ENCODE measurements at places on chromosomes 1 and 21.

GRCh38 chr1:93771843-93772242 lies 90.2 kb upstream of the BCAR3 start:
- DNase-seq: no peak

DNA sequence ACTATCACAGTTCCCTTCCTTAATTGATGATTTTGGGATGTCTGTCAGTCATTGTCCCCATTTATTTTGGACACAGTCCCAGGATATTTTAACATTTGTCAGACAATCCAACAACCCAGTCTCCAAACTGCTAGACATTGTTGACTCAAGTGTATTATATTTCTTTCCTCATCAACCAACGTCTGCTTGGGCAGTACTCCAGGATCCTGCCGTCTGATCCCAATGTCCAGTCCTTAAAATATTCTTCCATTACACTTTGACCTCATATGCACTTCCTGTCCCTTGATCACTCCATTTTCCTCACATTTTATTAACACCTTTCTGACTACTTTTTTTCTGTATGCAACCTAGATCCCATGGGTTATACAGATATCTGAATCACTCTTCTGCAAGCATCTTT lies 39.8 kb upstream of the KIAA0040 start:
- no peak for DNase-seq

- no peak for DNase-seq
Measured at GRCh38 chr1:41021526-41022308, at the start of gene SLFNL1. Gene SLFNL1, minus strand, starts transcription at chr1:41021725. Its CDS starts 1,065 bp downstream, at chr1:41020660.

GRCh38 chr1:45543581-45544417 lies 6.8 kb upstream of the AKR1A1 start:
- peak; percentile 68 for DNase-seq

DNA sequence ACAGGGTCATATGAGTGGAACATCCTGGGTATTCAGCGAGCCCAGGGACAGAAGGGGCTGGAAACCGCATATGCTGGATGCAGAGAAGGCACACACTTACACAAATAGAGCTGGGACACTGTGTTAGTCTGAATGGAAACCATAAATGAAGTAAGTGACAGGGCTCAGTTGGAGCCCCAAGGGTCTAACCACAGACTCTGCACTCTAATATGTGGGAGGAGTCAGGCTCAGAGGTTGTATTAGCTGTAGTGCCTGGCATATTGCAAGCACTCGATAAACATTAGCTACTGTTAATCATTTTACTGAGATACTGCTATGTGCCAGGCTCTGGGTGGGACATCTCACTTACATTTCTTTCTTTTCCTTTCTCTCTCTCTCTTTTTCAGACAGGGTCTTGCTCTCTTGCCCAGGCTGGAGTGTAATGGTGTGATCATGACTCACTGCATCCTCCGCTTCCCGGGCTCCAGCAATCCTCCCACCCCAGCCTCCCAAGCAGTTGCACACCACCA lies 6.5 kb upstream of the OLIG1 start:
- no peak for DNase-seq

- no peak for DNase-seq
Measured at GRCh38 chr1:225866981-225867380, 15.2 kb downstream of the TMEM63A start.

DNA sequence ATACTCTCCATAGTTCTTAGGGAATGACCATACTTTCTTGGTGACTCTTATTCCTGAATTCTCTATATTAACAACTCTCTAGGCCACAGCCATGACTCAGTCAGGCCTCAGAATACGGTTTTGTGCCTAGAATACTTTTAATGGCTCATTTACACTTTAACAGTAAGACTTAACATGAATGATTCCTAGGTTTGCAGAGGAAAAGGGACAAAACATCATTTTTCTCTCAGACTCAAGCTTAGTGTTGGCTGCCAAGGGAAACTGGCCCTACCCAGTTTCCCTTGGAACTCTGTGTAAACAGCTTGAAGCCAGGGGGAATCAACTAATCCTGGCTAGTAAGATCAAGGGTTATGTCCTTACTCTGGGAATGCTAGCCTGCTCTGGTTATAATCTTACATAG lies 164.9 kb upstream of the PKN2 start:
- no peak for DNase-seq

DNA sequence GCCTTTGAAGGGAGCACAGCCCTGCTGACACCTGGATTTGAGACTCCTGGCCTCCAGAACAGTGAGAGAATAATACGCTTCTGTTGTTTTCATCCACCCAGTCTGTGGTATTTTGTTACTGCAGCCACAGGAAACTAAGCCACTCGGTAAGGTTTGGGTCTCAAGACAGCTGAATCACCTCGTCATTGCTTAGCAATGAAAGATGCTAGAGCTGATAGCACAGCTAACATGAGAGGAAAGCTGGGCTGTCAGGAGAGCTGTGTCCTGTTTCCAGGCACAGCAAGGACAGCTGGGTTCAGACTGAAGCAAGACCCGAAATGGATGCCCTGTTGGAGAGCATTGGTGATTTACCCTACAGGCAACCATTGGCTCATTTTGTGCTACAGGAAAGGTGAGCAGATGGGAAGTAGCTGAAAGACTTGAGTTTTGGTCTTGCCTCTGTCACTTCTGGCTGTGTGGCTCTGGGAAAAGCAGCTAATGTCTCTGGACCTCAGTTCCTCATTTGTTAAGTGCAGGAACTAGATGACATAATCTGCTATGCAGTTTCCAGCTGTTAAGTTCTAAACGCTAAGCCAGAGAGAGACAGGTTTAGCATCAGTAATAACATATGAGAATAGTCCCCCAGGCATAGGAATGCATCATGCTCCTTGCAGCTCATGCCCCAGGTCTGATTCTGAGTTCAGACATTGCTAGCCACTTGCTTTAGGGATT lies 58.0 kb downstream of the CLIC6 start:
- DNase-seq: peak; percentile 36

DNA sequence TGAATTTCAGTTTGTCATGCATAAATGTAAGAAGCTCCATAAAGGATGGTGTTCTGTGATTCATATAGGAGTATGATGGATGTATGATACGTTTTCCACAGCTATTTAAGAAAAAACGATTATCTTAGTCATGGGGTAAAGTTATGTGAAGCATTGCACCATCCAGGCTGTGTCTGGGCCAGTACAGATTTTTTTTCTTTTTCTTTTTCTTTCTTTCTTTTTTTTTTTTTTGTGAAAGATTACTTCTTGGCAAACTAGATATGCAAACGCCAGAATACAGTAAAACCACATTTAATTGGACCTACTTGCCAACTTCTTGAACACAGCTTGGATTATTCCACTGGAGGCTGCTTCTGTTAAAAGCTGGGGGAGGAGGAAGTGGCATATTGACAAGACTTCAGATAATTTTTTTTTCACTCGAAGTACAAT lies 14.9 kb downstream of the ZBTB18 start:
- DNase-seq: peak; percentile 42

- no peak for DNase-seq
Measured at GRCh38 chr21:43909741-43910400, 44.8 kb downstream of the AGPAT3 start.

GRCh38 chr1:34864759-34865158 lies 5.2 kb upstream of the SMIM12 start:
- DNase-seq: peak; percentile 10

GRCh38 chr1:41361495-41362356 lies 492 bp downstream of the FOXO6 start:
- peak; percentile 25 for DNase-seq

DNA sequence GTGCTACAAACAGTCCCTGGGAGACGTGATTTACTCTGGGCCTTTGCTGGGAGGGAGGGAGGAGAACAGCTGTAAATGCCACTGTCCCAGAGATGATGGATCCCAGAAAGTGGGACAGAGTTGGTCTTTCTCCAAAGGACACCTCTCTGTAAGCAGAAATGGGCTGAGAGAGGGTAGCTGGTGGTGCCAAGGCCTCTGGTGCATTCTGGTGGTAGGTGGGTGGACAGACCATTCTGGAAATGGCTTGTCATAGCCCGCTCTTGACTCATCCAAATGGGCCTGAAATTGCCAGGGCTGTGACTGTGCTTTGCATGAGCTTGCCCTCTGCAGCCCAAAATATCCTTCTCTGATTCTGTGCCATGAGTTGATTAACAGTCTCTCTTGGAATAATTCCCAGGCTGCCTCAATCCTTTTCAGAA lies 36.1 kb downstream of the CCDC185 start:
- DNase-seq: no peak

GRCh38 chr1:37868466-37868865 lies 9.1 kb upstream of the MTF1 start:
- DNase-seq: no peak

DNA sequence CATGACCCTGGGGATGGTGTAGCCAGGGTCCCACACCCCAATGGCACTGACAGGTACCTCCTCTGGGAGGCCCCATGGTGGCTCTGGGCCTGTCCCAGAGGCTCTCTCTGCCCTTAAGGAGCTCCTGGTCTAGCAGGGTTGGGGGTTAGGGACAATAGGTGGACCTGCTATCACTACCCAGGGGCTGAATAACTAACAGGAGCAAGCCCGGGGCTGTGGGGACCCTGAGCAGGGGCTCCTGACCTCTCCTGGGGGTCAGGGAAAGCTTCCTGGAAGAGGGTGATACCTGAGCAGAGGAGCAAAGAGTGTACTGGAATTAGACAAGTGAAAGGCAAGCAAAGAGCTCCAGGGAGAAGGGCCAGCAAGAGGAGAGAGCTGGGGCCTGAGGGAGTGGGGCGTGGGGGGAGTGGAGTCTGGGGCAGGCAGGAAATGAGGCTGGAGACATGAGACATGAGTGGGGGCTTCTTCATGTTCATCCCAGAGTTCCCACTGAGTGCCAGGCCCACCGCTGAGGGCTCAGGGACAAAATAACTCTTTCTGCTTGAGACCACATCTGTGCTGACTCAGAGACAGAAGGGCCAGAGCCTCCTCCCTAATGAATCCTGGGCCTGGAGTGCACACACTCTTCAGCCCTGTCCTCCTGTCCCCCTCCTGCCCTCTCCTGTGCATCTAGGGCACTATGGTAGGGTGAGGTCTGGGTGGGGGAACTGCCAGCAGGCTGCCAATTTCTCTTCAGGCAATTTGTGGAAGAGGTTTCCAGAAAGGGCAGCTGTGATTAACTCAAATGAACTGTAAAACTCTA lies 517.6 kb downstream of the PTPRU start:
- no peak for DNase-seq

GRCh38 chr1:53837646-53837923 lies 511 bp downstream of the NDC1 start:
- peak; percentile 62 for DNase-seq

- no peak for DNase-seq
Measured at GRCh38 chr1:19079541-19080472, 123.3 kb upstream of the IFFO2 start.

GRCh38 chr1:96833376-96833775 lies 111.8 kb downstream of the PTBP2 start:
- DNase-seq: no peak

DNA sequence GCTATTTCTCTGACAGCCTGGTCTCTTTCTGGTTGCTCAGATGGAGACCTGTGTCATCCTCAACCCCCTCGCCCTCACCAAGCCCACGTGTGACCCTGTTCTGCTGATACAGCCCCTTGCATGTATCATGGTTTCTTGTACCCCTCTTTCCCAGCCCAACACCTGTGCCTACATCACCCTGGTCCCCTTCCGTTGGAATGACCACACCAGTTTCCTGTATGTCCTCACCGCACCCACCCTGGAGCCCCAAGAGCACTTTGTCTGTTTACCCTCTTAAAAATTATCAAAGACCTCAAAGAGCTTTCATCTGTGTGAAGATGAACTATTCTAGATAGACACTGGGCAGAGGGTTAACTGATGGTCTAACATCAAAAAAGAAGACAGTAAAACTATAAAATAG lies 179.5 kb downstream of the GALNT2 start:
- DNase-seq: no peak

DNA sequence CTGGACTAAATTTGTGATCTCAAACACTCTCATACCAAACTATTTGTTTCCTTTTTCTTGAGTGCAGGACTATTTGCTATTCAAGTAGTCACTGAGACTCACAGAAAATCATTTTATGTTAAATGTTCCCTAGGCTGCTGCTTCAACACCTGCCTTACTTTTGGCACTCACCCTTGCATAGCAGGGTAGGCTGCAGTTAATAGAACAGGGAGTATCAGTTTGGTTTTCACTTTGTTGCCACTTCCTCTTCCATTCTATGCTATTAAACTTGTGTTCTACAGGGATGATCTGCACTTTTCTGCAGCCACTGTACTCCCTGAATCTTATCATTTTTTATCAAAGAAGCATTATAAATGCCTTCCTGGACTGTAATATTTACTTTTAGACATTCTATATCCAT lies 148.7 kb upstream of the PRMT6 start:
- peak; percentile 6 for DNase-seq

DNA sequence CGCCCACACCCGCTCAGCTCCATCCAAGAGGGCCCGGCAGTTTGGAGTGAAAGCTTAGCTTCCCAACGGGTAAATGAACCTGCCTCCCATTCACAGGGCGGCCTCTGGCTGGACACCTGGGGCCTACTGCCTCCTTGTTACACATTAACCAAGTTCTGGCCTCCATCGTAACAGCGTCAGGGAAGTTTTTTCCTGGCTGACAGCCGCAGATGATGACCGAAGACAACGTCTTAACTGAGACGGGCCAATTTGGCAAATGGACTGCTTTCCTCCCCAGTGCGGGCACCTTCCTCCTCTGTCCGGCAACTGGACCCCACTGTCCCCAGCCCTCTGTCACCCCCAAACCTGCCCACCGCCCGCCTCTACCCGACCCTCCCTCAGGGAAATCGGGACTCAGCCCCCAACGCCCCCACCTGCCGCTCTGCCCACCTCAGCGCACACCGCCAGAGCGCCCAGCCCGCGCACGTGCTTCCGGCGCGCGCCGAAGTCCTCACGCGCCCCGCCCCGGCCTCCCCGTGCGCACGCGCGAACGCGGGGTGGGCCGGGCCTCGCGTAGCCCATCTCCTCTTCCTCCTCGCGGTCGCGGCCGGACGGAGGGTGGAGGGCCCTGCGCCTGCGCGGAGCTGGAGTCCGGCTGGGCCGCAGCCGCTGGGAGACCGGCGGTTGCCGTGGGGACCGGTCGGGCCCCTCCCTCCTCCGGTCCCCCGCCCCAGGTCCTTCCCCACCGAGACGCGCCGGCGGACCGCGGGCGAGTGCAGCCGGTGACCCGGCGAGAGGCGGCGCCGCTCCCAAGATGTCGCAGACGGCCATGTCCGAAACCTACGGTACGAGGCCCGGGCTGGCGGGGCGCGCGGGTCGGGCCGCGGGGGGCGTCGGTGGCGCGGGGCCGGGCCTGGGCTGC lies at the start of gene RAB4A:
TSS of gene RAB4A (plus strand) at position 565 of the 901 bp plus-strand sequence. CDS start at position 794, 229 bp downstream.
- peak; percentile 90 for DNase-seq

DNA sequence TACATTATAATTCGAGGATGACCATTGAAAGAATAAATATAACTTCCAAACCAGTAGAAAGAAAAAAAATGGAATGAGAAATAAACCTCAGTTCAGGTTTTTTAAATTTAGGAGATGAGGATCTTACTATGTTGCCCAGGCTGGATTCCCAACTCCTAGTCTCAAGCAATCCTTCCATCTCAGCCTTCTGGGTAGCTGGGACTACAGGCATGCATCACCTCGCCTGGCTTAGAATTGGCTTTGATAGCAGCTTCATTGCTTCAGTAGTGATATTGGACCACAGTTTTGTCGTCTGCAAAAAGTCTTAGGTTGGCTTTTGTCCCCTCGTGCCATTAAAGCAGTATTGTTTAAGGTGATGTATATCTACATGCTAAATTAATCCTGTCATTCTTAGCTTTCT lies 2.9 kb downstream of the NASP start:
- no peak for DNase-seq

- peak; percentile 33 for DNase-seq
Measured at GRCh38 chr1:158283965-158284364, 5.8 kb upstream of the CD1C start.

- DNase-seq: no peak
Measured at GRCh38 chr1:64983110-64983509, 16.8 kb upstream of the JAK1 start.

Measured in OCI-M1 (cell line).